NCI-H446 treated with DMSO at 0.1 percent for 48 hours (cell line): ENCODE measurements at places on chromosomes 5 and 9.
A peak's percentile ranks its signal among the peaks of the same experiment; 100 is the strongest.

DNA sequence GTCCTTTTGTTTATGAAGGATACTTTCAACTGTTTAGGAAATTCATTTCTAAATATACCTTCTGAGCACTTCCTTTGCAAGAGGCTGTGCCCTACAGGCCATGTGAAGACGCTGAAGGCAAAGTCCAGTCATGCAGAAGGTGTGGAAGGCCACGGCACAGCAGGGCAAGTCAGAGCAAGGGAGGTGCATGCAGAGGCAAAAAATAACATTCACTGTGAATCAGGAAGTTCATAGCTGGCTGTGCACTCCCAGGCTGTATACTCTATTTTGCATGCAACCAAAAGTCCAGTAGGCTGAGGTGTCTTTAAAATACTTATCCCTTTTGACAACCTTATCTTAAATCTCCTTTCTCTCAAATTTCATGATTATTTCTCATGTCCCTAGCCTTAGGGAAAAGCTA lies 50.3 kb downstream of the GNAQ start:
- no peak for DNase-seq

DNA sequence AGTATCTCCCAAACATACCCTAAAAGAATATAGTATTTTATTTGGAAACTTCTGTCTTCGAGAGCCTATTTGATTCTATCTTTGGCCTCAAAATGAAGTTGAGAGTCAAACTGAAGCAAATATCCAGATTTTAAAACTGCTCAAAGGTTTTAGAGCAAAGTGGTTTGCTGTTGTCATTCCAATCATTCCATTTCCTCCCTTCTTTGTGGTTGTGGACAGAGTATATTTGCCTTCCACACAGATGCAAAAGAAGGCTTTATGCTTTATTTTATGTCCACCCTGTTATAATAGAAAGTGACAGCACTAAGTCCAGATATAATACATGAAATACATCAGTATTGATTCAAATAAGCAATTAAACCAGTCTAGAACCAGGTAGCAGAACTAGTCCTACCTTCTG lies 12.4 kb downstream of the GZMK start:
- DNase-seq, result no peak

- DNase-seq, result no peak
These were observed 71.9 kb downstream of the RAB24 start for GRCh38 chr5:177231479-177232250.

DNA sequence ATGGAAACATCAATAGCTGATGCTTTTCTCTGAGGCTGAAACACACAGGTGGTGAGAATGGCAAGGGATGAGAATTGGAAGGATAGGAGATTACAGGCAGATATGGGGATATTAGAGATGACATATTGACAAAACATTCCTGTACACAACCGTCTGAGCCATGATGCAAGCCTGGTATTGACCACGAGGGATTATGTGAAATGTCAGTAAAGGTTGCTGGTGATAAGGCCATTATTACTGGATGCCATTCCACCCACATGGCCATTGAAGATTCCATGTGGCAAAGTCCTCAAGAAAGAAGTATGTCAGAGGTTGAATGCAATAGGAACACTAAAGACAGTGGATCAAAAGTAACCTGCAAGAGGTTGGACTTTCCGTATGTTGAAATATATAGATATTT lies 15.7 kb downstream of the GRAMD2B start:
- no peak for DNase-seq

DNA sequence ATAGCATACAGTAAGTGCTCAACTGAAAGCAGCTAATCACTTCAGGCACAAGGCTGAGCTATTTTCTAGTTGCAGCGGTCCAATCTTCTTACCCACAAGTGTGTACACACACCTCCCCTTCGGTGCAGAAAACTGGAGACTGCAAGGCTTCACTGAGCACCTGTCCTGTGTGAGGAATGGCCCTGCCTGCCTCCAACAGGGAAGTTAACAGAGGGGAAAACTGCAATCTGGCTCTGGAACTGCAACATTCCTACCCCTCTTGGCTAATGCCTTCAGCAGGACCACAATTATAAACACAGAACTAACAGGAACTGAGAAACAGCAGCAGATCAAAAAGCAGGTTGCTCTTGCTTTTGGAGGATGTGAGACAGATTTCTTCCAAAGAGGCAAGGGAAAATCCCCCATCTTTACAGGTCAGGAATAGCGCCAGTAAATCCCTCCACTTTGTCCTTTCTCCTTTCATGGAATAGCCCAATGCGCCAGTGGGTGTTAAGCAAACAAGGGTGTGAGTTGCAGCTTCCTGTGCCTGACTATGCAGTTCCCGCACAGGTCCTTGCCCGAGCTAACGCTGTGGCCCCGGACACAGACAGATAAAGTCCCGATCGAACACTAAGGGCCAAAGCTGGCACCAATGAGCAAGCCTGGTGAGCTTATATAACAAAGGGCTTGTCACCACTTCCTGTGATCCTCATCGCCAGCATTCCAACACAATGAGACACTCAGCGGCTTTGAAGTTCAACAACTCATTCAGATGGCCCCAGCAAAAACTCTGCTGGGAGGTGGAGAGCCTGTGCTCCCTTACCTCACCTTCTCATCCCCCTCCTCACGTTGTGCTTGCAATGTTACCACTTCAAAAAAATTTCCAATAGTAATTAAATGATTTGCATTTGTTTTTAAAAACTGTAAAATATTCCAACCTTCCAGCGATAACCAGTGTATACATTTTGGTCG lies 21.5 kb downstream of the SHB start:
- DNase-seq, result no peak

GRCh38 chr5:174732036-174733020 lies 7.9 kb downstream of the MSX2 start:
- no peak for DNase-seq

DNA sequence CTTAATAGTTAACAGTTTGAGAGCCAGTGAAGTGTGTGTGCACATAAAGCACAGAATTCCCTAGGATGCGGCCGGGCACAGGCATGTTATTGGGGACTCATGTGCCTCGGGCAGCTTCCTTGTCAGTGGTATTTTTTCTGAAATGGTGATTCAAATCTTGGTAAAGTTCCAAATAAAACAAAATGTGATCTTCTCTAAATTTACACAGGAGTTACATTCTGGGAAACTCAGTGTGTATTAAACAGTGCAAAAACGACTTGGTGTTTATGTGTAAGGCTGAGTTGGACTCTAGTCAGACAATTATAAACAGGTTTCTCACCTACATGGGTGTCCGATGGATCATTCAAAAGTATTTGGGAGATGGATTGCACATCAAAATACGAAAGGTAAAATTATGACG lies 48.9 kb downstream of the BOD1 start:
- DNase-seq, result no peak

DNA sequence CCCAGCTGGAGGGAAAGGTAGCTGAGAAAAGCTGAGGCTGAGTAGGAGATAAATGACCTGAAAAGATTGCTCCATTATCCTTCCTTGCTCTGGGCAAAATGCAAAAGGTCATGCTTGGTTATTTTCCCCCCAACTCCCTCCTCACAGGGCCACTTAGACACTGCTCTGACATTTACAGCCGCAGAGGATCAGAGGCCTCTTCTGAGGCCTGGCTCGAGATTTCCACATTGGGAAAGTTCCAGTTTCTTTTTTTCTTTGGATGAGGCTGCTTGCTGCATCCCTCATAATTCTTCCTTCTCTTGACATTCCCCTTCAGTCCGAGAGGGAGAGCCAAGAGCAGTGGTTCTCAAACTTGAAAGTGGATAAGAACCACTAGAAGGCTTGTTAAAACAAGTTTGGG lies 60.1 kb upstream of the HSPA9 start:
- no peak for DNase-seq

DNA sequence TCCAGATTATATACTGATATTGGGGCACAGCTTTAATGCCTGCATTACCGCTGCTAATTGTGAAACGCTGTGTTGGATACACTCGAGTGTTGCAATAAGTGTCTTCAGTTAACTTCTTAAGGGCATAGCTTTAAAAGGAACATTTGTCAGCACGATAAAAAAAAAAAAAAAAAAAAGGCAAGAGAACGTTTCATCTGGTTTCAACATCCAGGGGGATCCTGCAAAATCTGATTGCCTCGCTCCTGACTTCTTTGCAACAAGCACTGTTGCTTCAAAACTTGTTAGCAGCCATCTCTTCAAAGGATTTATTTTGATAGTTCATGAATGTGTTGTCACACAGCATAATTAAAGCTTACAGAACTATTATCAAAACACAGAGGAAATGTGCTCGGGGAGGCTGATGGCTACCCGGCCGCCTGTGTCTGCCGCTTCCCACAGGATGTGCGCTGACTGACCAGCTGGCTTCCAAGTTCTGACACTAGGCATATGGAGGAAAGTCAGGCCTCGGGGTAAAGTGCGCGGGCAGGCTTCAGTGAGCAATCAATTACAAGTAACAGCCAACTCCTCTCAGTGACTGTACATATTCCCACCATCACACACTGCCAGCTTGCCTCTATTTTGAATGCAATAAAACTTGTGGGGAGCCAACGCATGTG lies 77.7 kb downstream of the EBF1 start:
- peak; percentile 78 for DNase-seq

GRCh38 chr5:78791501-78792100 lies 143.0 kb upstream of the LHFPL2 start:
- no peak for DNase-seq

DNA sequence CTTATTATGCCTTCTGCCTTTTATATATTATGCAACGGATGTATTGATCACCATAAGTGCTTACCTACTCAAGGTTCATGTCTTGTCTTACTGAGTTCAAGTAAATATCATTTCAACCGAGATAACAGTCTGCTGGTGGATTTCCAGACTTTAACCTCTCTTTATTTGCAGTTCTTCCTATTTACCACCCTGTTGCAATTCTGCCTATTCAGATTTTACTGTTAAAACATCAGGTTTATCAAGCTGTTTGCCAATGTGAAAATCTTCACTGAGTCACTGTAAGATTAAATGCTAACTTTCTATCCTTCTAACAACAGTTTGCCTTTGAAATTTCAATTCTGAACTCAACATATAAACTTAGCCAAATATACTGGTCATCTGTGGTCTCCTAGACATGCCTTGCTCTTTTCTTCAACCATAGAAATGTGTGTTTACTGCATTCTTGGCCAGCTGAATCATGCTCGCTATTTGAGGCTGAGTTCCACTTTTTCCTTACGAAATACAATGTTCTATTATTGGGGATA lies 471.7 kb upstream of the RORB start:
- DNase-seq, result no peak

GRCh38 chr5:171989946-171990712 lies 16.3 kb downstream of the FBXW11 start:
- no peak for DNase-seq

DNA sequence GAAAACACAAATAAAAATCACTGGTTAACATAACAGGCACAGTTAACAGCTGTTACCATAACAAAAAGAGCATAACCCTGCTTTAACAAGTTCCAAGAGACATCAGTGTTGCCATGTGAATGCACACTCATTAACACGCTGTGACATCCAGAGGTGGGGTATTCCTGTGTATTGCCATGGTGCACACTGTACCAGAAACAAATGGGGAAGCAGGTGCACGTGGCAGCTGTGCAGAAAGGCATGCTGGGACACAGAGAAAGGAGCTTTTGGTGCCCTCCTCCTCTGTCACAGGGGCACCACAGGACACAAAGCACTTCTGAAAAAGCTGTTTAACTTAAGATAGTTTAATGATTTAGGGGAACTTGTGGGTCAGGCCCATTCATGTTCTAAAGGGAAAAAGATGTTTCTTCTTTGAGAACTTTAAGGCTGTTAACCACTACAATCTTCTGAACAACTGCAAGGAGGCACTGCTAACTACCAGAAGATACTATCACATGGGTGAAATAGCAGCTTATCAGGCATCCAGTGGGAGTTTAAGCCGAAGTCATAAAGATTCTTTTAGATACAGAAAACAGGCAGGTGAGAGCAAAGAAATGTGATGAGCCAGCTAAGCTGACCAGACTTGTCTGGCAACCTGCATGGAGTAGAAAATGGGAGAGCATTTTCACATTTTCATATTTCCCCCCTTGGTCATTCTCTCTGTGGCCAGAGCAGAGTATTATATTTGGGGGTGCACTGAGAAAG lies 56.4 kb upstream of the GOLPH3 start:
- no peak for DNase-seq

- no peak for DNase-seq
These were observed 66.5 kb upstream of the DAP start for GRCh38 chr5:10827571-10827970.

- no peak for DNase-seq
These were observed 25.6 kb downstream of the OR2V2 start for GRCh38 chr5:181173027-181173419.

DNA sequence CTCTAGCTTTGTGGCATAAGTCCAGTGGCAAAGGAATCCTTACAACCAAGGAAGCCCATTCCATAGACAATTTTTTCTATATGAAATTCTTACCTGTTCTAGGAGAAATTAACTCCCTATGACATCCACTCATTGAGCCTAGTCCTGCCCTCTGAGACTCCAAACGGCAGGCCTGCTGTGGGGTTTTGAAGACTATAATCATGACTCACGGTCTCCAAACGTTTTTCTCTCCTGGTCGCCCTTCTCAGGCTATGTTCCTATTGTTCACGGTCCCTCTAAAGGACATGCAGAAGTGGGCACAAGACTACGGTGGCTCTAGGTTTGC lies 611 bp downstream of the EXOSC3 start:
- no peak for DNase-seq

DNA sequence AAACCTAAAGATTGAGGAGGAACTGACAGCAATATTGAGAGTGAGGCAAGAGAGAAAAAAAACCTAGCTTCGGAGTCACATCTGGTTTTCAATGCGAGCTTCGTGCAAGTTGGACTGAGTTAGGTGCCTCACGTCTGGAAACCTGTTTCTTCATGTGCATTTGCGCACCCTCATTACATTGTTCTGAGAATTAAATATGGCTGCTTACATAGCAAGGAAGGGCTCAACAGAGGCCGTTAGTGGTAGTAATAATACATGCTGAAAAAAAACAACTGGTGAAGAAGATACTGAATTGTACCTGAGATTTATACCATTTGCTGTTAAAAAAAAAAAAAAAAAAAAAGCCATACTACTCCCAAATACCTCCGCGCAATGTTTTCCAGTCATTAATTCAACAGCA lies 18.6 kb downstream of the DNAJA1 start:
- DNase-seq, result no peak

- no peak for DNase-seq
These were observed 152.8 kb upstream of the DAP start for GRCh38 chr5:10913841-10914240.

- no peak for DNase-seq
These were observed 104.0 kb downstream of the PLCXD3 start for GRCh38 chr5:41406424-41406823.

DNA sequence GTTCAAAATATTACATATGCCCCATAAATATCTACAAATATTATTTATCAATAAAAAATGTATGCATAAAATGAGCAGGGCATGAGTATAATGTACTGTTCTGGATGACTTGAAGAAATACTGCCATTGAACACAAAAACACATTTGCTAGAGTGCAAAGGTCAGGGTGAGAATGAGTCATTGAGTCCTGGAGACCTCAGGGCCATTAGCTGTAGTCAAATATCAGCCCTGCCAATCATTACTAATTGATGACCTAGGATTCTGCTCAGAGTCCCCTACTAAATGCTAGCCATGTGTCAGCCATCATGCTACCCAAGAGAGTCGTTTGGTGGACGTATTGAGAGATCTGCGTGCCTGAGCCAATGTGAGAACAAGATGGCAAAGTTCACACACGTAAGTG lies 80.3 kb upstream of the FAM169A start:
- DNase-seq, result no peak
